ENCODE measurements at places on chromosomes 6 and 20.

GRCh38 chr6:33961691-33962090, 157.9 kb upstream of the MLN start:
- no peak for DNase-seq

DNA sequence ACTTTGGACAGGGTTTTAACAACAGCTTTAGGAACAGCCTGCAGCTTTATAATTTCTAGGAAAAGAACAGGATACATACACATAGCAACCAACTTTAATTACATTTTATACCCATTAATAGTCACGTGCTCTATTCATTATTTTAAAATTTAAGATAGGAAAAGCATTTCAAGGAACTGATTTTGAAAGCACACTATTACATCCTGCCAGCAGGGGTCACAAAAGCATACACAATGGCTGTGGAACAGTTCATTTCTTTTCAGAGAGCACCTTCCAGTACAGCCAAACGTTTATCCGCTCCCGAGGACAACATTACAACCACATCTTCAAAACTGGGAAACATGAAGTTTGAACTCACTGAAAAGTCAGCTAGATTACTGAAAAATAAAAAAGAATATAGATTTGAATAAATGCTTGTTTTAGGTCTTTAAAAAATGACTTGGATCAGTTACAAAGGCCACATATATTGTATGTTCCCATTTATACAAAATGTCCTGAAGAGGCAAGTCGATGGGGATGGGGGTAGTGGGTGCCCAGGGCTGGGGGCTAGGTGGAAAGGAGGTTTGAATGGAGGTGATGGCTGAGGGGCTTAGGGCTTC, 104.6 kb upstream of the EXOC2 start:
- peak; percentile 15 for DNase-seq

DNA sequence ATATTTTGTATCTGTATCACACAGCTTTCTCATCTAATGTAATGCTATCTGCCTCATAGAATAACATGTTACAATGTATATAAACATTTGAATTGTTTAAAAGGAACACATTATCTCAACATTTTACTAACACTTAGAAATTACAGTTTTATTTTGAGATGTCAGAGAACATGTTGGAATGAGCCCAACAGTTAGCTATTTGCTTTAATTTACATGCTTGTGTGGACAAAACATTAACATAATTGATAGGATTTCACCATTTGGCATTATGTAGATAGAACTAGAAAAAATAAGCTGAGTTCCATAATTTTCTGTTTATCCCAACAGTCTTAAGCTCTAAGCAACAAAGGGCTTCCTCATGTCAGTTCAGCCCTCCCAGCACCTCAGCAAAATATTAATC, 330.9 kb downstream of the LMBRD1 start:
- DNase-seq, result no peak

DNA sequence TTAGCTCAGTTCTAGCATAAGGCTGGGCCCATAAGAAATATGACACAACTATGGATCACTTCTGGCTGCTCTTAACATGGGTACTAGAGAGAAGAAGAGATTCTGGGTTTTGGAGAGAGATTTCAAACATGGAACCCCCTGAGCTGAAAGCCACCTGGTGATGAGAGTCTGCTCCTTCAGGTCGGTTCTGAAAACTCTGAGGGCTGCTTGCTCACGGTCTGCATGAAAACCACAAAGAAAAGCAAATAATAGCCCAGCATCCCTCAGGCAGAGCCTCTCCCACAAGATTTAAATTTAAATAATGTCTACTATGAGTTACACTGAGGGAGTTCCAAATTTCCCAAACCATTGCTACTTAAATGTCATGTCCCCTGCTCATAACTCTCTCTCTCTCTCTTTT, 301.5 kb downstream of the BMP7 start:
- DNase-seq, result no peak

- no peak for DNase-seq
These were observed 36.8 kb upstream of the CDKAL1 start for GRCh38 chr6:20497216-20498040.

DNA sequence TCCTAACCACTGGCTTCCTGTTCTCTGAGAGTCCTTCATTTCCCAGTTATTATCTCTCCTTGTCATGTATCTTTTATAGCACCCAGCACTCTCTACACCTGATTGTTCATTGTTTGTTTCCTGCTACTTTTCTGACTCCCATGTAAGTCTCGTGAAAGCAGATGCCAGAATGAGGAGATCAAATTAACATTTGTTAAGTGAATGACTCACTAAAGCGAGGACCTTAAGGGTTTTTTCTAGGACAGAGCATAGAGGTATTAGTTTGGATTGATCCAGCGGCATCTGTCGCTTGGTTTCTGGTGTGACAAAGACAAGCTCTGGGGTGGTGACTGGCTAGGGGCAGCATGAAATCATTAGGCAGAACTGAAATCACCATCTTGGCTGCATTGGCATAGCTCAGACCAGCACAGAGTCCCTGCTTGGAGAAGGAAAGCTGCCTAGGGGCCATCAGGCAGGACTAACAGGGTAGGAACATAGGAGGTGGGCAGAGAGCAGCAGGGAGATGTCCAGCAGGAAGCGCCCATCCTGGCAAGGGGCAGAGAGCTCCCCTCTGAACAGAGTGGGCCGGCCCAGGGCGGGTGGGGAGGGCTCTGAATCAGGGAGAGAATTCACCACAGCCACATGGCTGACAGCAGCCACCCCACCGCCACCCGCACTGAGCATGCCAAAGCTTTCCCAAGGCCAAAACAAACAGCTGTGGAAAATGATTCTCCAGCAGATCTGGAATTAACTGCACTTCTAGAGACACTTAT, 97.1 kb upstream of the CEP85L start:
- peak; percentile 74 for DNase-seq

DNA sequence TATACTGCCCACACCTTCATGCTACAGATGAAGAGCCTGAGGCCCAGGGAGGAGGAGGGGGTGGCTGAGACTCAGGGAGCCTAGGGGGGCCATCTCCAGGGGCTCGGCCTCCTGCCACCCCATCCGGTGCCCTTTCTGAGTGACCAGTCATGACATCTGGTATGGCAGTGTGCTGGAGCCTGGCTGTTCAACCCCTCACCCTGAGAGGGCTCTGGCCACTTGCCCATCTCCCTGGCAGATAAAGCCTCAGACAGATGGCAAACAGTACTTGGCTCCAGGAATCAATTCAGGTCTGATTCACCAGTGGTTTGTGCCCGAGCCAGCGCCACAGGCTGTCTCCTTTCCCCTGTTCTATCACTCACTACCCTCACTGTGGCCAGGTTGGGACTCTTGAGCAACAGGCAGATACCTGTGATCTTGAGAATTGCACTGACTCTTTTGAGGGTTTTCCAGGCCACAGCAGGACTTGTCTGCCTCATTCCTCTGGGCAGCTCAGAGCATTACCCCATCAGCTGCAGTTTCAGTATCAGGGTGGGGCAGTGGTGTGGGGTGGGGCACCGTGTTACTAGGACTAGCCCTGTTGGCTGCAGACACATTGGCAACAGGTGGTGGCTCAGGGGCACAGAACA, 22.8 kb downstream of the SRSF3 start:
- no peak for DNase-seq

GRCh38 chr6:145548933-145549648, 186.2 kb downstream of the EPM2A start:
- no peak for DNase-seq

DNA sequence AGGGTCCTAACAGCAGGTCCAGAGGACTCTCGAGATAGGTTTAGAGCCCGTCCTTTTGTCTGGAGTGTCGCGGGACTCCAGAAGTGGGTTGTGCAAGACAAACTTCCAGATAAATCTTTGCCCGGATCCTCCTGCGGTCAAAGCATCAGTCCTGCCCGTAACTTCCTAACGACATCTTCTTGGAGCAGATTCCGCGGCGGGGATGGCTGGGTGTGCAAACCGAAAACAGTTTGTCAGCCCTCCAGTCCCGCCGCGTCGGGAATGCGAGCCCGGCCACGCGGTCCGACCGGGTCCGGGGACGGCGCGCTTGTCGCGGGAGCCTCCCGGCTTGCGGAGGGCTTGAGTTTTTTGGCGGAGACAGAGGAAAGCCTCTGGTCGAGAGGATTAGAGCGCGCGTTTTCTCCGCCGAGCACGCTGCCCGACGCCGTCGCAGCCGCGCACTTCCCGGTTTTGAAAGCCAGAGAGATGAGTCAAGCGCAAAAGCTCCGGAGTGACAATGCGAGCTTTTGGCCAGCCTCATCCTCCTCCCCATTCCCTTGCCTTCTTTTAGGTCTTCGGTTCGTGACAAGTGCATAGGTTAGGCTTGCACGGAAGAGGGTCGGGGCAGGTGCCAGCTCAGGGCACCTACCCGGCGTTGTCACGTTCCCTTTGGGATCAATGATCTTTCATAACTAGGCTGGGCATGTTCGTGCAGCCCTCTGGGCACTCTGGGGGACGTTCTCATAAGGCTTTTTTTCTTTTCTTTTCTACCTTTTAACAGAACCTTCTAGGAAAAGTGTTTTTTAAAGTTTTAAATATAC, 91.3 kb upstream of the PRDM1 start:
- DNase-seq, result no peak

DNA sequence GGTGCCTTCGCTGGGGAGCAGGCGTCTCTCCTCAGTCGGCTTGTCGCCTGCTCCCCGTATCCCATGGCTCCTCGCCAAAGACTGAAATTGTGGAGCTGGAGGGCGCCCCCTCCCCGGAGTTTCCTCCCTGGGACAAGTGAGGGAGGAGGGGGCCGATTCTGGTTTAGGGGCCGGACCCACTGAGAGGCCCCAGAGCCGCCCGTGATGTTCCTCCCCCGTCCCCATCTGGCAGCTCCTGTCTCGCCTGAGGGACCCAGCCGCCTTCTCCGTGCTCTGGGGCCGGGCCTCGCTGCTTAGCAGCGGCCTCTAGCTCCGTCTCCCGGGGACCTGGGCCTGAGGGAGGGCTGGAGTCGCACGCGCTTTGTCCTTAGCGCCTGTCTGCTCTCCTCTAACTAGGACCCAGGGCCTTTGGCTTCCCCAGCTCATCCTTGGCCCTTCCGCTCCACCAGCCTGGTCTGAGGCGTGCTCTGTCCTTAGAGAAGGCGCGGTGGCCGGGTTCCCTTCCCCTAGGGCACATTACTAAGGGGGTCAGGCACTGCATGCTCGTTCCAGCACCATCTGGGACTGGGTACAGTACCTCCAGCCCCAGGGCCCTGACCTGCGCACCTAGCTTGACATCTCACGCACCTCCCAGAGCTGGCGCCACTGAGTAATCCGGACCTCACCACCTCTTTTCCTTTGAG, 29.7 kb downstream of the SLC12A5 start:
- no peak for DNase-seq

GRCh38 chr20:5073660-5074231, 46.0 kb downstream of the PCNA start:
- no peak for DNase-seq

DNA sequence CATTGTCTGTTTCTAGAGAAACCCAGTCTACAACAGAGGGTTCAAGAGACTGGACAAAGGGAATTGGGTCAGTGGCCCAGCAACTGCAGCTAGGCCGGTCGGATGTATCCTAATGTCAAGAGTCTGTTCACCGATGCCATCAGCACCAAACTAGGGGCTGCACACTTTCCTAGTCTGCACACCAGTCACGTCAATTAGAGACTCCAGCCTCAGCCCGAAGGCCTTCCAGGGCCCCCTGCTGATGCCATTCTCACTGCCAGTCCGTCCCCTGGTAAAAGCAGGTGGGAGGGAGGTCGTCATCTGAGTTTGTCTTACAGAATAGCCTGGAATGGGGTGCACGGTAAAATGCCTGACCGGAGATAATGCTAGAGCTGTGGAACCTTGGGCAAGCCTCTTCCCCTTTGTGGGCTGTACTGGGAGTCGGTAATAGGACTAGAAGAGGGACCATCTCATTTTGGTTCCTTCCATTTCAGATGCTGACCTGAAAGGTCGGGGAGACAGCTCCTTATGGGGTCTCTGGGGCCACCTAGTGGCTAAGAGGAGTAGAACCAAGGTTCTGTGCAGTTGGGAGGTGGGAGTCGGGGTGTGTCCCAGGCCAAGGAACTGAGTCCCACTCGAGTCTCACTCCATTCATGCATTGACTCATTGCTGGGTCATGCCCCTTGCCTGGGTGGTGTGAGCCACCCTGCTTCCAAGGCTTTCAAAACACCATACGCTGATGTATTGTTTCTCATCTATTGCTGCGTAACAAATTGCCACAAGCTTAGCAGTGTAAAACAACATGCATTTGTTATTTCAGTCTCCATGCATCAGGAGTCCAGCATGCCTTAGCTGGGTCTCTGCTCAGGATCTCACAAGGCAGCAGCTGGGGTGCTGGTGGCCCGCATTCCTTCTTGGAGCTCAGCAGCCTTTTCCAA, 5.1 kb downstream of the SOX12 start:
- DNase-seq, result peak; percentile 66

Data from NCI-H510A treated with DMSO at 0.1 percent for 48 hours (cell line).